Adipocyte (in vitro differentiated cells): ENCODE measurements at places on chromosomes 2 and 18.

- no peak for DNase-seq
These were observed 52.5 kb downstream of the AQP4 start for GRCh38 chr18:26813043-26813442.

DNA sequence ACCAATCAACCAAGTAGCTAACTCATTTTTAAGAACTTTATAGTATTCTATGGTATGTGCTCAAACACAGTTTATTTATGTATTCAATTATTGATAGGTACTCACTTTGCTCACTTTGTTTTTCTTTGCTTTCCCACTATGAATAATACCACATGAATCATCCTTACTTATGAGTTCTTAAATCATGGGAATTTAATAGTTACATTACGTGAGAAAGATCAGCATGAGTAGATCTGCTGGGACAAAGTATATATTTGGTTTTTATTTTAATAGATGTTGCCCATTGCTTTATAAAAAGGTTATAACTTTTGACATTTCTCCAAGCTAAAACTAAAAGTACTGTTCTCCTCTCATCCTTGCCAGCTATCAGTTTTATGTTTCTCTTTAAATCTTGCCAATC, 390.7 kb downstream of the LRATD1 start:
- no peak for DNase-seq

DNA sequence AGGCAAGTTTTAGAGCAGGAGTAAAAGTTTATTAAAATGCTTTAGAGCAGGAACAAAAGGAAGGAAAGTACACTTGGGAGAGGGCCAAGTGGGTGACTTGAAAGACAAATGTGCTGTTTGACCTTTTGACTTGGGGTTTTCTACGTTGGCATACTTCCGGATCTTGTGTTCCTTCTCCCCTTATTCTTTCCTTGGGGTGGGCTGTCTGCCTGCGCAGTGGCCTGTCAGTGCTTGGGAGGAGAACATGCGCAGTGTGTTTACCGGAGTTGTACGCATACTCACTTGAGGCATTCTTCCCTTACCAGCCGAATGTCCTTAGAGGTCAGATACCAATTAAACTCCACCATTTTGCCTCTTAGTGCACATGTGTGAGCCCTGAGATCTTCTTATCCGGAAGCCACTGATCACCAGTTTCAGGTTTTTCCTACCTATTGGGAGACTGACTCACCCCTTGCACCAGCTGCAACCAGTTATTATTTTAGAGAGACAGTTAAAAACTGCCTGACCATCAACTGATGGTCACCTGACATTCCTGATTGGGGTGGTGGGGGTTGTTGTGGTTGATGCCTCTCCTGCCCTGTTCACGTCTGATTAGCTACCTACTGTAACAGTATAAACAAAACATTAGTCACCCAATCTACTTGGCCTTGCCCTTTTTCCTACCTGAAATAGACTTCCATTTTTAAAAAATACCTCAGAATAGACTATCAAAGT, 67.5 kb downstream of the NYAP2 start:
- no peak for DNase-seq

- peak; percentile 74 for DNase-seq
These were observed 42.4 kb upstream of the NABP1 start for GRCh38 chr2:191635333-191636234.

- no peak for DNase-seq
These were observed 99.2 kb upstream of the FAM237A start for GRCh38 chr2:206543073-206543472.
